ENCODE measurements at places on chromosomes 4 and X.

DNA sequence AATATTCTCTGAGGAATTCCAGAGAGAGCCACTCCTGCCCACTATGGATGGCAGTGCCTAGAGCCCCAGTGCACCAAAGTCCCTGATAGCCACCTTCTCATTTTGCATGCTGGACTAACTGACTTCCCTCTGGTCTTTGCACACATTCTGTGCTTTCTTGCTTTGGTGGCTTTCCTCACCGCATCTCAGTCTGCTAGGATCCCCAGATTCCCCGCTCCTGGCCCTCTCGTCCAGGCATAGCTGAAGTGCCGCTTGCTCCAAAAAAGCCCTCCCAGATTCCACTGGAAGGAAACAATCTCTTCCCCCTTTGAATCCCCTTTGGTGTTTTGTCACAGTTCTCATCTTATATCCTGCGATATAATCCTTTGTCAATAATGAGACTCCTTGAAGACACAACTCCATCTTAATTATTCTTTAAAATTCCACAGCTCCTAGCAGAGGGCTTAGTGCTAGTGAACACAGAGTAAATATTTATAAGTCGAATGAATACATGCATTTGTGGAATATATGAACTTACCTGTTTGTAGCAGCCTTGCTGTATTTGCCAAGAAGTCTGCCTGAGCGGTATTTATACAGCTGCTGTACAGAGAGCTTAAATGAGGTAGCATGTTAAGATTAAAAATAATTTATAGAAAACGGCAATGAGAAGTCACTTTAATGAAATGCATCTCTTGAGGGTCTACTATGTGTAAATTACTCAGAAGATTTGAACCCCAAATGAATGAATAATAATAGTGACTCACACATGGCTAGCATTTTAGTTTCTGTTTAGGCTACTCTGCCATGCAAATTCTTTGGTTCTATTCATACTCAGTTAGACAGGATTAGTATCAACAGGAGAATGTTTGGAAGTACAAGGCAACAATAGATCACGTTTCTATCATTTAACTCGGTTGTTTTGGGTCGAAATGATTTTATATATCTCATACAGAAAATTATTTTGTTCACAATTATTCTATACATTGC, 421.9 kb upstream of the TENM3 start:
- DNase-seq: no peak

DNA sequence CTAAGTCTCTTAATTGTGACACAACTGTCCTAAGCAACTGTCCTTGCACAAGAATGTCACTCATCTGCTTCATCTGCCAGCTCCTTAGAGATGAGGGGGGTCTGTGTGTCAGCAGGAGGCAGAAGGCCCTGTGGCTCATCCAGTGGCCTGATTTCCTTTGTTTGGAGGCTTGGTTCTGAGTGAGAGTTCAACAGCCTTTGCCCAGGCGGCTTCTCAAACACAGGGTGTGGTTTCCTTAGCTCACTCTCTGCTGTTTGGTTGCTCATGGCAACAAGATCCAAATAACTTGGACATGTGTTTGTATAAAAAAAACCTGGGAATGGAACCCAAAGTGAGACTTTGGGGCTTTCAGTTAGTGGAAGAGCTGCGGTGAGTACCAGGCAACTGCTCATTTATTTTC, 46.6 kb downstream of the MAP7D3 start:
- DNase-seq: no peak

- no peak for DNase-seq
These were observed 27.8 kb downstream of the DIPK2B start for GRCh38 chrX:45172890-45173289.

DNA sequence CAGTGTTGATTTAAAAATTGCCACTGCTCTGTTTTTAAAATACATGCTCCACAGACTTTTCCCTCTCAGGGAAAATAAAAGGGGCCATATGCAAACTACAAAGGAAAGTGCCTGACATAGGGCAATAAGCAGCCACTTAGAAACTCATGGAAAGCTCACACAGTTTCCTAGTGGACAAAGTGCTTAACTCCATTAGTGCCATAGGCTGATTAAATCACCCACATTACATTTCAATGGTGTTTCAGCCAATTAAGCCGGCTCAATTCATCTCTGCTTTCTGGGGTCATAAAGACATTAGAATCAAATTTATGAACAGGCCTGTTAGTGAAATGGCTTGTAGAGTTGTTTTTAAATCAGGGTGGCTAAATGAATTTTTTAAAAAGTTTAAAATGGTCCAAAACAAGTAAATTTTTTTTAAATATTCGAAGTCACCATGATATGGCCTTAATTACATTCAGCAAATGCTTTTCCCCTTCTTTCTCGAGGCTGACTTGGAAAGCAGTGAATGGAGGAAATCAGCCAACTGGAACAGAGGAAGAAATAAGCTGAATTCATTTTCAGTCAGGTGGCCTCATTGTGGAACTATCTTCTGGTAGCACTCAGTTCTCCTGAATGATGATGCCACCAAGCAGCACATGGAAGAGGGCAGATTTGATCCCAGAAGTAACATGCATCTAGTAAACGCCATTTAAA, 2305.1 kb upstream of the AGA start:
- no peak for DNase-seq

GRCh38 chr4:88411491-88412096, 32.9 kb downstream of the HERC6 start:
- DNase-seq: no peak

DNA sequence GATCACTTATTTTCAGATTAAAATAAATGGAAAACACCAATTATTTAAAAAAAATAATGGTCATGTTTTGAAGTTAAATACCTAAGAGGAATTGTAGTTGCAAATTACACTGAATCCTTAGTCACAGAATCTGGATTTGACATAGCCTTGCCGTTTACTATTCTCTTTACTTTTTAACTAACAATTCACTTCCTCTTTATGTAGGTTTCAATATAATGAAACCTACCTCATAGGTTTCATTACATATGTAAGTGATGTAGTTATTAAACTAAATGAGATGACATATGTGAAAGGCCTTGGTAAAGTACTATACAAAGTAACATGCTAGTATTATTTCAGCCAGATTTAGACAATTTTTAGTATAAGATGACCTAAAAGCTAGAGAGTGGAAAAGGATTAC, 6.5 kb downstream of the SPP1 start:
- DNase-seq: no peak

DNA sequence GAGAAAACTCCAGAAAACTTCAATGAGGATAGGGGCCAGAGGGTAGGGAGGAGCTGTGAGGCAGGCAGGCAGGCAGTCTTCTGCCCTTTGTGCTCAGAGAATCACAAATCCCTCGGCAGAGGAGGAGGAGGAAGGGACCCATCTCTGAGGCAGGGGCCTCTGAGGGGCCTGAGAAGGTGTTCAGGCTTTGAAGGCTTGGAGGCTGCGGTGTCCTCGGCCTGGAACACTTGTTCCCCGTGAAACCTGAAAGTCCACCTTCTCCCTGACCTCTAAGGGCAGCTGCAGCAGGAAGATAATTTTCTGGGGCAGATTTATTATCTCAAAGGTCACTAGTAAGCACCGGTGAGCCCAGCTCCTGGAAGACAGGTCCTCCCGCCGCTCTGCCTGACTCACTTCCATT, 200.3 kb upstream of the BCOR start:
- DNase-seq: no peak

DNA sequence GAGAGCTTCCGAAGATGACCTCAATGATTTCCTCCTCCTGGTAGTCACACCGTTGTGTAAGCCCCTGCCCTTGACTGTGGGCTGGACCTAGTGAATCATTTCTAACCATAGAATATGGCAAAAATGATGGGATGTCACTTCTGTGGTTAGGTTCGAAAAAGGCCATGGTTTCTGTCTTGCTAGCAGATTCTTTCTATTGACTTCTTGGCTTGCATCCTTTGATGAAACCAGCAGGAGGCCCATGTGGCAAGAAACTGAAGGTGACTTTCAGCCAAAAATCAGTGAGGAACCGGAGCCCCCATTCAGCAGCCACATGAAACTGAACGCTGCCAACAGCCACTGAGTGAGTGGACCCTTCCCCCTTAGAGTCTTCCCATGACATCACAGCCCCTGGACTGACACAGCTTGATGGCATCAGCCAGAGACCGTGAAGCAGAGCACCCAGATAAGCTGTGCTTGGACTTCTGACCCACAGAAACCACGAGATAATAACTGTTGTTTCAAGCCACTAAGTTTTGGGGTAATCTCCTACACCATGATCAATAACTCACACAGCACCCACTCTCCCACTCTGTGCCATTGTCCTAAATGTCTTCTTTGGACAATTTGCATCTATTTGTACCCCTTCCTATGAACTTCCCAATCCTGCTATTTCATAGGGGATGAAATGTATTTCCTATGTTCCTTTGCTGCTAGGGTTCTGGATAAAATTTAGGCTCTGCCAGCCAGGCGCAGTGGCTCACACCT, 148.0 kb upstream of the STX18 start:
- no peak for DNase-seq

DNA sequence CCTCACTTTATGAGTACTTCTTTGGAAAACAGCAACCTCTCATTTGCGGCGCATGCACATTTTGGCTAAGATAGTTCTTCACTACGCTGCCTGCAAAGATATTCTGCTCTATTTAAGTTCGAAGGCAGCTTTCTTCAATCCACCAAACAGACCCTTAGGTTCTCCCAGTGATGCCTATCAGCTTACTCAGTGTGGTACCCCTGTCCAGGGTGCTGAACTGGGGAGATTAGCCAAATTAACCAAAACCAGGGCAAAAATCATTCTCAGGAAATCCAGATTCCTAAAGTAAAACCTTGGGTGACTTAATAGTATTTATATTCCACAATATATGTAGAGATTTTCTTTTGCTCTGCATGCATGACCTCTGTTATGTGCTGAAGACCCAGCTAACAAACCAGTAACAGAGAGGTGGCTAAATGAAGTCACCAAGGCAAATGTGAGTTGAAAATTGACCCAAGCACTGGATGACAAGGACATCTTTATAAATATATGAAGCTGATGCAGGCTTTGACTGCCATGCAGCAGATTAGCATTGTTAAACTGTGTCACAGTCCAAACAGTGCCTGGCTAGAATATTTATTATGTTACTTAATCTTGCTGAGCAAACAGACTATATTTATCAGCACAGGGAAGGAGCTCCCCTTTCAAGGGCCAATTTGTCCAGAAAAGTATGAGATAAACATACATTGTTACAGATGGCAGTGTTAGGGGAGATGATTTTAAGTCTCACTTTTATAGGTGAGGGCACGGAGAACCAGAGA, 418.2 kb downstream of the STIM2 start:
- DNase-seq: no peak
